ENCODE measurements at places on chromosomes 4 and X.

- no peak for ATAC-seq
These were observed 10.2 kb downstream of the BEND2 start for GRCh38 chrX:18210470-18210869.

DNA sequence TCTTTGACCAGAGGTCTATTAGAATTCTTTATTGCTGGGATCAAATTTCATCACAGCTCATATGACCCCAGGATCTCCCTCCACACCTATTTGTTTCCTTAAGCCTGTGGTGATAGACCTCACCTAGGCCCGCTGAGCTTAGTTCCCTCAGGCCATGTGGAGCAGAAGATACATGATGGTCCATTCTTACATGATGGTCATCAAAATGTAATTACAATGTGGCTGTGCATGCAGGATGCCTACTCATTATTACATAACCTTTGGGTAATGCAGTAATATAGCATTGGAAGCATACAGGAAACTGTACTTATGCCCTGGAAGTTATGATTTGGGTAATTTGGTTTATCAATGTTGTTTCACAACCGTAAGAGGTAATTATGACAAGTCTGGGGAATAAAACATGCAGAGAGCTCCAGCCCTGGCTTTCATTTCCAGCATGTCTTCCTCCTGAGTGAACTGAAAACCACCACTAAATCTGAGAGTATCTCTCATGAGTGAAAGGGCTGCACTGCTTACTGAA is 67.0 kb upstream of the AGA start:
- ATAC-seq: no peak

- ATAC-seq: no peak
These were observed 56.7 kb downstream of the IGFBP7 start for GRCh38 chr4:57053508-57053907.

- ATAC-seq: no peak
These were observed 34.6 kb downstream of the PDLIM5 start for GRCh38 chr4:94486372-94486801.

GRCh38 chrX:150573702-150574101 is 5.3 kb downstream of the MTM1 start:
- peak; percentile 38 for ATAC-seq

DNA sequence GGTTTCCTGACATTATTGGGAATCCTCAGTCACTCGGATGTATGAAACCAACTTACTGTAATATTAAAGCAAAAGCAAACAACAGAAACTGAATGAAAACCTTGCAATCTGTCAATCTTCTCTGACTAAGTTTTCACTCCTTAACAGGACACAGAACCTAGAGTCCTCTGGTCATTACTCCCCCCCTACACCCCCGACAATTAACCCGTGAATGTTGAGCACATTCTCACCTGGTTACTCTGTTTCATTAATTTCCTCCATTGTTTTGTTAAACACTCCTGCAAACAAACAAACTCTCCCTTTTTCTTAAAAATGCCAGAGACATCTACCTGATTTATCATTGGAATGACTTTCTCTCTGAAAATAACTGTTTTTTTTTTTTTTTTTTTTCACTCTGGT is 469.0 kb upstream of the PRKX start:
- ATAC-seq: no peak

DNA sequence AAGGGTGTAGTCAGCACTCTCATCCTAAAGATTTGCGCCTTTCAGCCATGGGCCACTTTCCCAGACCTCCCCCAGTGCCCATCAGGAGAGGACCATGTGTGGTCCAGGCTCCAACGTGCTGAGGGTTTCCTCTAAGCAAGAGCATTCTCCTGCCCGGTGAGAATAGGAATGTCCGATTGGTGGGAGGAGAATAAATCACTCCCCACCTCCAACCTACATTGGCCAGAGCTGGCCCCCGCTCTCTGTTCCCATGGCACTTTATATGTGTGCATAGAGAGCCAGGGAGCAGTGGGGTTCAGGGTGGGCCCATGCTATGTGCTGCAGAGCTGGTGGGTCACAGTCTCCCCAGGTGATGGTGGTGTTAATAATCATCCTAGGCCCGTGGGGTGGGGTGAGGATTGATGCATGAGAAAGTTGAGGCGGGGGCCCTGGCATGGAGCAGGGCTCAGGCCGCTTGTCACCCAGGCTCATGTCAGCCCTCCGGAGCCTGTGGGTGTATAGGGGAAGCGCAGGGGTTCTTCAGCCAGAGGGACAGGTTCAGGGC is 6.8 kb upstream of the SORCS2 start:
- no peak for ATAC-seq

DNA sequence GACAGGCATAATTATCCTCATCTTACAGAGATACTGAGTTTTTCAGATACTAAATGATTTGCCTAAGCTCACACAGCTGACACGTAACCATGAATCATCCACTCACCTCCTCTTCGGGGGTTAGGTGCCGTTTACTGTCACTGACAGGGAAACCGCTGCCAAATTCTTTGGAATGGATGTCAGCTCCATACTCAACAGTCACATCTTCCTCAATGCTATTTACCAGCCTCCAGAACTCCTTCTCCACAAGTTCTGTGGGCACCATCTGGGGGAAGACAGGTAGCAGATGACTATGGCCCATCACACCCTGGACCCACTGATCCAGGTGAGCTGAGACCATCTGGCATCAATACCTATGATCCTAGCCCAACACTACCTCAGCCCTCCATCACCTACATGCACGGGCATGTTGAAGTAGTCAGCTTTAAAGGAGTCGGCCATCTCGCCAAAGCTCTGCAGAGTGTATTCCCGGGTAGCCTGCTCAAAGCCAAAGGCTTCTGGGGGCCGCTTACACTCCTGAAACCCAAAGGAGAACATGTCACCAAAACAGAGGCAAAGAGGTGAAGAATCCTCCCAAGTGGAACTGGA is 13.5 kb downstream of the KDM5C start:
- no peak for ATAC-seq
